ENCODE measurements at places on chromosomes 16 and 17.

- DNase-seq: no peak
These were observed 30.1 kb downstream of the HOXB1 start for GRCh38 chr17:48500435-48501426.

- DNase-seq: no peak
These were observed 4.7 kb downstream of the NAGPA start for GRCh38 chr16:5028950-5029475.

- no peak for DNase-seq
These were observed 7.1 kb downstream of the UBE2O start for GRCh38 chr17:76445697-76446448.

GRCh38 chr17:62121025-62121730 lies 56.1 kb upstream of the MED13 start:
- DNase-seq: no peak

GRCh38 chr16:56841233-56841632 lies 23.8 kb upstream of the SLC12A3 start:
- no peak for DNase-seq

DNA sequence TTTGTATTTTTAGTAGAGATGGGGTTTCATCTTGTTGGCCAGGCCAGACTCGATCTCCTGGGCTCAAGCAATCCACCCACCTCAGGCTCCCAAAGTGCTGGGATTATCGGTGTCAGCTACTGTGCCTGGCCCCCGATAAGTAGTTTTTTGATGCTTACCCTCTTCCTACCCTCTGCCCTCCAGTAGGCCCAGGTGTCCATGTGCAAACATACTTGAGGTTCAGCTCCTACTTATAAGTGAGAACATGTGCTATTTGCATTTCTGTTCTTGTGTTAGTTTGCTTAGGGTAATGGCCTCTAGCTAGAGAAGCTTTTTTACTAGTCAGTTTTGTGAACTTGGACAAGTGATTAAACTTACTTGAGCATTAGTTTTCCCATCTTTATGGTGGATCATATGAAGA lies 136.8 kb downstream of the HS3ST4 start:
- no peak for DNase-seq

DNA sequence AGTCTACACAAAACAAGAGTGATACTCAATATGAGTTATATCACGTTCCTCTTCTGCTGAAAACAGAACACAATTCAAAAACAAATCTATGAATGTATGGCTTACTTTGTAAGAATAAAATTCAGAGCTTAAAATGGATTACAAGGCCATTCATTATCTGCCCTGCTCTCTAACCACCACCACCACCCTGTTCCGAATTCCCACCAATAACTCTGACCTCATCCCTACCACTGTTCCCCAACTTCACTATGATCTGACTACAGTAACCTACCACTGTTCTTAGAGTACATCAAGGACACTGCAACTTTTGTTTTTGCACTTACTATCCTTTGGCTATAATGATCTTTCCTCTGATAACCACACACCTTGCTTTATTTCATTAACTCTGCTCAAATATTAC lies 21.3 kb downstream of the FBXL20 start:
- DNase-seq: no peak

- DNase-seq: no peak
These were observed 4.8 kb downstream of the ADAP2 start for GRCh38 chr17:30926516-30926915.

DNA sequence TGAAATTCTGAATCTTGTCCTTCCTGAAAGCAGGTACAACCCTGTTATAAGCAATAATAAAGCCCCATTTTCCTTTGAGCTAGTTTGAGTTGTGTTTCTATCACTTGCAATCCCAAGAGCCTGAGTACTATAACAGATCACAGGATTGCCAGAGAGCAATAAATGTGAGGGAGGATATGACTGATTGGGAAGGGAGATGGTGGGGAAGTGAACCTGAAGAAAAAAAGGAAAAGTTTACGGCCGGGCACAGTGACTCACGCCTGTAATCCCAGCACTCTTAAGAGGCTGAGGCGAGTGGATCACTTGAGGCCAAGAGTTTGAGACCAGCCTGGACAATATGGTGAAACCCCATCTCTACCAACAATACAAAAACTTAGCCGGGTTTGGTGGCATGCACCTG lies 80.4 kb downstream of the COX10 start:
- DNase-seq: no peak

DNA sequence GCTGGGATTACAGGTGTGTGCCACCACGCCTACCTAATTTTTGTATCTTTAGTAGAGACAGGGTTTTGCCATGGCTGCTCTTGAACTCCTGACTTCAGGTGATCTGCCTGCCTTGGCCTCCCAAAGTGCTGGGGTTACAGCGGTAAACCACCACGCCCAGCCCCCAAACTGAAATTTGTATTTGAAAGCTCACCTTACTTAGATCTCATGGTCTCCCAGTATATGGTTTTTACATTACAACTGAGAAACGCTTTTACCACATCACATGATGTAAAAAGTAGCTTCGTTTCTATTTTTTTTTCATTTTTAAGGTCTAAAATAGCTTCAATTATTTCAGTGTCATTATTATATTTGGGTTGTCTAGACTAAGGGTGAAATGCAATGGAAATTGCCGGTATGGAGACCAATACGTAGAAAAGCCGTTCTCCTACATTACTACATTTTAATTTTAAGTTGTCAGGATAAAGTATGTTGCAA lies 93.3 kb downstream of the BCAS3 start:
- no peak for DNase-seq

DNA sequence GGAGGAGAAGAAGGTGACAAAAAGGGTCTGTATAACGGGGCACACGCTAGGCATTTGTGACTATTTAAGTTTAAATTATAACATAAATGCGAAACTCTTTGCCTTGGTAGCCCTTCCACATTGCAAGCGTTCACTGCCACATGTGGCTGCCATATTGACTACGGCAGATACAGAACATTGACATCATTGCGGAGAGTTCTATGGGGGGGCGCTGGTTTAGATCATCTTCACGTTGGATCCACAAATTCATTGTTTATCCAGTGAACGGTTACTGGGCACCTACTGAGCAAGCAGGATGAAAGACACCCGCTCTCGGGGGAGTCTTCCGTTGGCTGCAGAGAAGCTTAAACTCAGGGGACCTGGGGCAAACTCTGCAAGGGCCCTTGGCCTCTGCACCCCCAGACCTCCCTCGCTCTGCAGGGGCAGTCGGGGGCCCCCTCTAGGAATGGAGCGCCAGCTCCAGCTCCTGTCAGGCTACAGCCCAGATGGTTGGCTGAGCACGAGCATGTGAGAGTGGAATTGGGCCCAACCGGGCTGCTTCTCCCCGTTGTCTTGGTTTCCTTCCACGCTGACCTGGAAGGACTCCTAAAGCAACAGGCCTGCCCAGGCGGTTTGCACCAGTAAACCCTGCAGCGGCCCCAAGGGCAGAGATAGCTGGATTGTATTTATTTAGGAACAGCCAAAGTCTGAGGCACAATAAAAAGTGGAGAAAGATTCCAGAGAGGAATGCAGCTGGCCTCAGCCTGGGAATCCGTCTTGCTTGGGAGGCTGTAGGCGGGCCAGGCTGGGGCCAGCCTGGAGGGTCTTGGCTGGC lies 172.2 kb downstream of the SEC14L1 start:
- no peak for DNase-seq

- no peak for DNase-seq
These were observed 2.6 kb upstream of the NTN1 start for GRCh38 chr17:9018726-9019125.

- peak; percentile 39 for DNase-seq
These were observed 2.4 kb upstream of the FOXL1 start for GRCh38 chr16:86575754-86576557.

- no peak for DNase-seq
These were observed 302.9 kb upstream of the XYLT1 start for GRCh38 chr16:17773698-17774101.

- DNase-seq: no peak
These were observed 81.2 kb downstream of the USP22 start for GRCh38 chr17:20961586-20961985.

GRCh38 chr17:81459224-81459623 lies 53.4 kb downstream of the ACTG1 start:
- no peak for DNase-seq

DNA sequence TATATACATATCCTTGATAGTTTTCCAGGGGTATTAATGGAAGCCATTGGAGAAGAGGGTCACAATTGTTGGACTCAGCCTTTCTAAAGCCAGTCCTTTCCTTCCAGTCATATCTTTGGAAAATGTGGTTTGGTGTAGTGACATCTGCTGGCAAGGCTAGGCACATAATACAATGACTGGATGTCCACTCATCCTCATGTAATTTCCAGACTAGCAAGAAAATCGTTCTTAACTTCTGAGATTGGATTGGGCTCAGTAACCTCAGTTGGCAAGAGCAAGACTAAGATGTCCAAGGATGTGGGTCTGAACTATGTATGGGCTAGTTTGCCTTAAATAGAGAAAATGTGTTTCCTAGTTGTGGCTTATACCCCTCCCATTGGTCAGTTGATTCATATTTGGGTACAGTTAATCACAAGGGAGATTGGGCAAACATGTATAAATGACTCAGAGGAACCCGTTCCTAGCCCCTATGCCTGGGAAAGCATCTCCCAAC lies 8.7 kb upstream of the KAT7 start:
- no peak for DNase-seq

GRCh38 chr17:29167393-29168078 lies 12.7 kb downstream of the MYO18A start:
- DNase-seq: no peak

GRCh38 chr17:37088459-37088858 lies 139.7 kb downstream of the AATF start:
- DNase-seq: no peak

GRCh38 chr17:39549747-39550573 lies 57.8 kb downstream of the NEUROD2 start:
- no peak for DNase-seq

GRCh38 chr17:57453841-57454425 lies 197.6 kb downstream of the MSI2 start:
- DNase-seq: no peak

GRCh38 chr17:60496041-60496440 lies 30.0 kb downstream of the APPBP2 start:
- DNase-seq: no peak

DNA sequence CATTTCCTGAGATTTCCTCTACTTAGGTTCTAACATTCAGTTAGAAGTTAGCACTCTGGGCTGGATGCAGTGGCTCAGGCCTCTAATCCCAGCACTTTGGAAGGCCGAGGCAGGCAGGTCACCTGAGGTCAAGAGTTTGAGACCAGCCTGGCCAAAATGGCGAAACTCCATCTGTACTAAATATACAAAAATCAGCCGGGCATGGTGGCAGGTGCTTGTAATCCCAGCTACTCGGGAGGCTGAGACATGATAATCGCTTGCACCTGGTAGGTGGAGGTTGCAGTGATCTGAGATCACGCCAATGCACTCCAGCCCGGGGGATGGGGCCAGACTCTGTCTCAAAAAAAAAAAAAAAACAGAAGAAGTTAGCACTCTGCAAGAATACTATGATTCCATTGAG lies 1430.9 kb downstream of the CDH11 start:
- DNase-seq: no peak
